ENCODE measurements at places on chromosomes 7 and 10.
A peak's percentile ranks its signal among the peaks of the same experiment; 100 is the strongest.

GRCh38 chr7:148815612-148816011, 68.5 kb downstream of the EZH2 start:
- no peak for DNase-seq

DNA sequence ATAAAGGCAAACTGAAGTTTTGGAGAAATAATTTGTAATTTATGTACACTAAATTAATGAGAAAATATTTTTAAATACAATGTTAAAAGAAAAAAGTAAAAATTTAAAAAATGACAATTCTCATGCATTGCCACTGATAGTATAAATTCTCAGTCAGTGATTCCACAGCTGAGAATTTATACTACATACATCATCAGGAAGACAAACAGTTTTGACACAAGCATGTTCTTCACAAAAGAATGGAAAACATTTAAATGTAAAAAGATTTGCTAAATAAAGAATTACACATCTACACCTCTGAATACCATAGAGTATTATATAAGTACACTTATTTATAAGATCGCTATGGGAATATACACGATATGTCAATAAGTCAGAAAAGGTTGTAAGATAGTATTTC, 101.1 kb upstream of the LAMB4 start:
- no peak for DNase-seq

- peak; percentile 62 for DNase-seq
These were observed 181.3 kb downstream of the TAX1BP1 start for GRCh38 chr7:27921081-27921836.

DNA sequence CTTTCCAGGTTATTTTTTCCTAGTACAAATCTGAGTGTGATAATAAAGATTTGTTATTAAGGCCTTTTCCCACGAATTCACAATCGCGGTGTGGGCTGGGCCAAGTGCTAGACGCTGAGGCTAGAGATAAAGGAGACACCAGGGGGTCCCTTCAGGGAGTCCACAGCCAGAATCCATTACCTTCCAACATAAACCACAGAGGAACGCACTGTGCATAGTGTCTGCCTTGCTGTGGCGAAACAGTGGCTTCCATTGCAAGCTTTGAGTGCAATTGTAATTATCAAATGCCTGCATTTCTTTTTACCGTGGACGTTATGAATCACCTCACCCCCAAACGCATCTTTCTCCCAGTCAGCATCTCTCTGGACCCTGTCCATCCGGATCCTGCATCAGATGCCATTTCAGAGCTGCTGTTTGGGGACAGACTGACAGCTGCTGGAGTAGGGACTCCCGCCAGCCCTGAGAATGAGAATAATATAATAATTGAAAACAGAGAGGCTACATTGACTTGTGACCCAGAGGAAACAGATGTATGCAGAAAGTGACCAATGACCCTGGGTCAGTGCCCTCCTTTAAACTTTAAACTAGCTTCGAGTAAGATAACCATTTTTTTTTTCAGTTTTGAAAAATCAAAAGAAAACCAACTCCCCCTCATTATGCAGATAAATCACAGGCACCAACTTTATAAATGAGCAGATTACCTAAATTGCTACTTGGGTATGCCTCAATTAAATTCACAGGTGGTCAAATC, 456.2 kb upstream of the NRP1 start:
- DNase-seq: no peak

GRCh38 chr10:124975977-124976514, 34.1 kb downstream of the ZRANB1 start:
- no peak for DNase-seq

- DNase-seq: no peak
These were observed 202.8 kb downstream of the RAPGEF5 start for GRCh38 chr7:22154143-22154529.

- DNase-seq: no peak
These were observed 551.7 kb downstream of the HTR7 start for GRCh38 chr10:90306187-90306586.

GRCh38 chr7:116990056-116990455, 36.8 kb downstream of the ST7 start:
- DNase-seq: no peak

DNA sequence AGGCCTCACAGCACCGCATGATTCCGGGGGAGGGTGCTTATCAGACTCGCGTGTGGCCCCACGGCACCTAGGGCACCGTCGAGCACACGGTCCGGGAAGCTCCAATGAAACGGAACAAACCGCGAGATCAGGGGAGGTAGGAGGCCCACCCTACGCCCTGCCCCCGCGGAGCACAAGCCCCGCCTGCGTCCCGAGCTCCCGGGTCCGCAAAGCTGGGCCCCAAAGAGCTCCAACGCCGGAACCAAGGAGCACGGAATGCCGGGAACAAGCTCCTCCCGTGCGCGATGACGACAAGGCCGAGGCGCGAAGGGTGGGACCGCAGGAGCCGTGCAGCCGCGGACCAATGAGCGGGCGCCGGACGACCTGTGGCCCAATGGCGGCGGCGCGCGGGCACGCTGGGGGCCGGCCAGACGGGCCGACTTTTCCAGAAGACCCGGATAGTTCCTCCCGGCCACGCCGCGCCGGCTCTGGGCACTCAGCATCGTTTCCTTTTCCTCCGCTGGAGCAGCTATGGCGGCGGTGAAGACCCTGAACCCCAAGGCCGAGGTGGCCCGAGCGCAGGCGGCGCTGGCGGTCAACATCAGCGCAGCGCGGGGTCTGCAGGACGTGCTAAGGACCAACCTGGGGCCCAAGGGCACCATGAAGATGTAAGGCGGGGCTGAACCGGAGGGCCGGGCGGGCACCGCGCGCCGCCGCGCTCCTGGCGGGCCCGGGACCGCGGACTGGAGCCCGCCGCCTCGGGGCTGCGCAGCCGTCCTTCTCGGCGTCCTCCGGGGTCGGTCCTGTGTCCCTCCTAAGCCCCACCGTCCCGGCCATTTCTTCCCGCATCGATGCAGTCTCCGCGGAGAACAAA, at the start of the genes CCT6A and PSPH:
Gene CCT6A, plus strand, starts transcription at position 427 of the 853 bp plus-strand sequence. Its CDS starts 84 bp downstream, at position 511.
Gene PSPH, minus strand, starts transcription at position 106 of the 853 bp plus-strand sequence. CDS start 30,232 bp downstream, outside the sequence.
- peak; percentile 83 for DNase-seq

GRCh38 chr7:123612024-123612423, 10.4 kb downstream of the ASB15 start:
- DNase-seq: no peak

GRCh38 chr10:29317027-29317420, 28.2 kb downstream of the LYZL1 start:
- no peak for DNase-seq

DNA sequence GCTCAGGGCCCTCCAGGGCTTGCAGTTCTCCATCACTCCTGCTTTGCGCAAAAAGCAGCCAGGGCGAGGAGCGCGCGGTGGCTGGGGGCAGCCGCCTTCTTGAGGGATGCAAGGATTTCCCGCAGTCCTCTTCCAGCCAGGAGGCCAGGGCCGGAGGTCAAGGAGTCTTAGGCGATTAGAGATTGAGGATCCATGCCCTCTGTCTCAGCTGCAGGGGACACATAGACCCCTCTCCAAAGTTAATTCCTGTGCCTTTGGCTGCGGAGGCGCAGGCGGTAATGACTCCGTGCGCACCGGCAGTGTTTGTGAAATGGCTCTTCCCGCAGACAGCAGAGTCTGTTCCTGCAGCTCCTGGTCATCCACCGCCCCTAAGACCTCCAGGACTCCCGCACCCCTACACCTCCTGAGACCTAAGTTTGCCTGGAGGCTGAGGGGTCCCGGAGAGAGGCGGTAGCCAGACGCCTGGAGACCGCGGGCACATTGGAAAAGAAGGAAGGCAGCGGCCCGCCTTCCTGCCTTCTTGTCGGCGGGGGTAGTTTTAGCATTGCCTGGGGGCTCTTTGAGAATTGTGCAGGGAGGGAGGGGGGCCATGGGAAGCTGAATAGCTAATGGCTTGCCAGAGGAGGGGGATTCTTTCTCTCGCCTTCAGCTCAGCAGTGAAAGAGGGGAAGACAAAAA, 3.3 kb upstream of the NEUROG3 start:
- no peak for DNase-seq

GRCh38 chr7:139681463-139681755, 96.4 kb downstream of the HIPK2 start:
- no peak for DNase-seq

DNA sequence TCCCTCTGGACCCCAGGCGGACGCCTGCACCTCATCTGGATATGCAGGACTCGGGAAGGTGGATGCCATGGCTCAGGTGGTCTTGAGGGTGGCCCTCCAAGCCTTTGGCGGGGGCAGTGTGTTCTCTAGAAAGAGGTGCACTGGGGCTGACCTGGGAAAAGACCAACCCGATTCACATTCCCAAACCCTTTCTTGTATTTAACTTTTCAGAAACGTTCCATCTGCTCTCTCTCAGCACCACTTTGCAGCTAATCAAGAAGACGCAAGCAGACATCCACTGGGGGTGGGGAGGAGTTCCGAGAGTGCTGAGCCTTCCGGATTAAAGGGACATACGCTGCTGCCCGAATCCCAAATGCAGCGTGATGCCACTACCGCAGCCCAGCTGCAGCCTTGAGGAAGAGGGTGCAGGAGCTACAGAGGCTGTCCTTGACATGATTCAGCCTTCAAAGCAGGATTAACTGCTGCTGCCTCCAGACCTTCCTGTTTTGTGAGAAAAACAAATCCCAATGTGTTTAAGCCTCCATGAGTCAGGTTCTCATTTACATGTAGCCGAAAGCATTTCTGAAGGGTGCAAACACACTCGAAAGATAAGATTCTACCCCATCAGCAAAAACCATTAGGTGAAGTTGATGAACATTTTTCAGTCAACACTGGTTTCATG, 39.9 kb downstream of the RBM17 start:
- DNase-seq: no peak

- DNase-seq: no peak
These were observed 1.5 kb downstream of the TMEM229A start for GRCh38 chr7:124031406-124031805.

- no peak for DNase-seq
These were observed 1.4 kb downstream of the FAM149B1 start for GRCh38 chr10:73169320-73169719.

DNA sequence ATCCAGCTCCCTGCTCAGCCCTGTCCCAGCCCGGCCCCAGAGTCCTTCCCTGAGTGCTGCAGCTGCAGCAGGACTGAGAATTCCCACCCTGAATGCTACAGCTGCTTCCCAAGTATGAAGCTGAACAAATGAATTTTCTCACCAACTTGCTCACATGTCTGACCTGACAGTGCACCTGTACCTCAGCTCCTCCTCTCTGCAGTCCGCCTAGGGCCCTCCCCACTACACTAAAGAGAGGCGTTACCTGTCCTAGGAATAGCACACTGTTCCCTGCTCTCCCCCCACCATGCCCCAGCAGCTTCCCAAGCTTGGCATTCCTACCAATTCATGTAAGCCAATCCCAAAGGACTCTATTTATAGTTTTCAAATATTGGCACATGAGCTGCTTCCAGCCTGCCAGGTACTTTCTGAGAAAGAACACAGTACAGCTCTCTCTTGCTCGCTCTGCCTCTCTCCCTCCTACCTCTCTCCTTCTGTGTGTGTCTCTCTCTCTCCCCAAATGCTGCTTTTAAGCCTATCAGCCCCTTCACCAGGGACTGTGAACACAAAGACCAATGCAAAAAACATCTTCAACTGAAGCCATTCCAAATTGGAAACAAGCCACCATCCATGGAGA, 400.1 kb downstream of the TNS3 start:
- no peak for DNase-seq

GRCh38 chr10:115117301-115117700, 24.1 kb downstream of the ATRNL1 start:
- DNase-seq: no peak

Measured in NCI-H524 treated with DMSO at 0.1 percent for 48 hours (cell line).